CD4-positive, alpha-beta T cell treated with Interleukin-4 for 4 hours (primary cell): ENCODE measurements at places on chromosomes 3 and 15.

GRCh38 chr3:175526609-175527280 lies 667.6 kb downstream of the NAALADL2 start:
- DNase-seq, result no peak

DNA sequence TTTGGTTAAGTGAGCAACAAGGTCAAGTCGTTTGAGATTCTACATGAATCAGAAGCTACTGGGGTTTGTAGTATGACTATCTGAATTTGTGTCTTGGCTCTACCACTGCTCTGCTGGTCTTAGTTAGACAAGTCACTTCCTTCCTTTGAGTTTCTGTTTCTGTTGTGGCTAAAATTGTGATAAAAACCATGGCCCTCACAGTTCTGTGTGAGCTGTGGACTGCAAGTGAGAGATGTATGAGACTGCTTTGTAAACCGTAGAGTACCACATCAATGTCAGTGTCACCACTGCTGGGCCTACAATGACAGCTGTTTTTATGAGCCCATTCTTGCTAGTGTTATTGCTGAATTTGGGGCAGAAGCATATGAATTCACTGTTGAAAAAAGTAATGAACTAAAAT lies 32.7 kb downstream of the RARB start:
- peak; percentile 8 for DNase-seq

GRCh38 chr3:9727041-9727595 lies 4.4 kb upstream of the BRPF1 start:
- peak; percentile 72 for DNase-seq

- DNase-seq, result no peak
Measured at GRCh38 chr3:97952280-97952679, 20.0 kb downstream of the RIOX2 start.

DNA sequence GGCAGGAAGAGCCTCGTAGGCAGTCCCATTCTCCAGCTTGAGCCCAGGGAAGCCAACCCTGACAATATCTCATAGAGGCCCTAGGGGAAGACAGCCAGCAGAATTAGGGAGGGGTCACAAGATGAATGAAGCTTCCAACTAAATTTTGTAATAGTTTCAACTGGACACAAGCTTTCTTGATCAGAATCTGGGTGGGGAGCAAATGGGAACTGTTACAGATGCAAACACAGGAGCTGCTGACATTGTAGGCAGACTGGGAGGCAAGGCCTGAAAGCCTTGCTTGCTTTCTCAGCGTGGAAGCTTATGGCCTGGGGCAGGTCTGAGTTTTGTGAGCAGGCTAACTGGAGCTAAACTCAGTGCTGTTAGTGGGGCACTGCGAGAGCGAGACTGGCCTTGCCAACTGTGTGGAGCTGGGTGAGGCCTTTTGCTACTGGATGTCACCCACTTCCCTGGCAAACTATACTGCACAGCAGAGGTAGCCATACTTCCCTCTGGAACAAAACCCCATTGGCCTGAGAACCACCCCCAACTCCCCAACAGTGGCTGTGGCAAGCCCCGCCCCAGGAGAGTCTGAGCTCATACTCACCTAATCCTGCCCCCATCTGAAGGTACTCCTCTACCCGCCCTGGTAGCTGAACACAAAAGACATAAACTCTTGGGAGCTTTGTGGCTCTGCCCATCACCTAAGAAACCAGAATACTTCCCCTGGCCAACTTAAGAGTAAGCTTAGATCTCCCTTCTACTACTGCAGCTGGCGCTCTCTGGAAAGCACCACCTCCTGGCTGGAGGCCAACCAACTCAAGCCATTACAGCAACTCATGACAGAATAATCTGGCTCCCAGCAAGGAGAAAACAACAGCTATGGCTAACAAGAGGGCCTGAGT lies 42.9 kb downstream of the CFAP20DC start:
- DNase-seq, result no peak

DNA sequence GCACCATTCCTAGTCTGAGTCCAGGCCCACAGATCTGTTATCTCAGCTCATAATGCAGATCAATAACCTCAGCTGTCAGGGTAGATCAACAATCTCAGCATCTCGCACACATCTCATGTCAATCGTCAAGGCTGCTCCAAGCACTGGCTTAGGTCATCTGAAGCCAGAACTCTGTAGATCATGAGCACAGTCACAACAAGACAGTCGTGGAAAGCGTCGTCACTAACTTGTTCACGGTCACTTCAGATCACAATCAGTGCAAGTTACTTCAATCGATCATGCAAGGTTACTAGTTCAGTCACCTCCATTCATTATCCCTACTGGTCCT lies 71.8 kb downstream of the RBPMS2 start:
- no peak for DNase-seq

- DNase-seq, result no peak
Measured at GRCh38 chr15:67010898-67011616, 54.3 kb upstream of the SMAD3 start.

DNA sequence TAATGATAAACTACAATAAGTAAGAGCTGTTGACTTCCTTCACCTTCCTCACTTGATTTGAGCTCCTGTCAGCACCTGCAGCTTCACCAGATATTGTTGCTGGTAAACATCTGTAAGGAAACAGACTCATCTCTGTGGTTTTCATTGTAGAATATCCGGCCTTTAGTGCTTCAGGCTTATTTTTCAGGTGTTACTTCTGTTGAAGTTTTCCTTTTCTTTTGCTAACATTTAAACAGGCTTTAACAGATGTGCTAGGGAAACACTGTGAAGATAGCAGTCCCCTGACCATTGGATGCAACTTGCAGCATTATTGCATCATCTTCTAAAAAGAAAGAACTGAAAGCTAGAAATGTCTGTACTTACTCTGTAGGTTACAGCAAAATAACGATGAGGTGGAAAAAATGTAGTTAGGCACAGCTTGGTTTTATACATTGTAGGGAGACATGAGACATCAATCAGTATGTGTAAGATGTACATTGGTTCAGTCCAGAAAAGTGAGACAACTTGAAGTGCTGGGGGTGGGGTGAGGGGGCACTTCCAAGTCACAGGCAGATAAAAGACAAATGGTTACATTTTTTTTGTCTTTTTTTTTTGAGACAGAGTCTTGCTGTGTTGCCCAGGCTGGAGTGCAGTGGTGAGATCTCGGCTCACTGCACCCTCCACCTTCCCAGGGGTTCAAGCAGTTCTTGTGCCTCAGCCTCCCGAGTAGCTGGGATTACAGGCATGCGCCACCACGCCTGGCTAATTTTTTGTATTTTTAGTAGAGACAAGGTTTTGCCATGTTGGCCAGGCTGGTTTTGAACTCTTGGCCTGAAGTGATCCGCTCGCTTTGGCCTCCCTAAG lies 10.2 kb downstream of the EDEM1 start:
- peak; percentile 84 for DNase-seq

DNA sequence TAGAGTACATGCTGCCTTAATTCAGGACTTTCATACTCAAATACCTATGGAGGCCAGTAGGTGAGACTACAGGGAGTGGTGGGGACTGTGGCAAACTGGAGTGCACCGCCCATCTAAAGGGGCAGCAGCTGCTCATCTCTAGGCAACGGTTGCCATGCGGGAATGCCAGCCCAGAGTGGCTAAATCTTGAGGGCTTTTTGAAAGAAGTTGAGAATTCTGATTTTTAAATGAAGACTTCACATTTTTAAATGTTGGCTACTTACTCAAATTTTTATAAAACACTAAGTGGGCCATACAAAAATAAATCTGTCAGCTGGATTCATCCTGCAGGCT lies 90.8 kb upstream of the PRR23E start:
- DNase-seq, result no peak

DNA sequence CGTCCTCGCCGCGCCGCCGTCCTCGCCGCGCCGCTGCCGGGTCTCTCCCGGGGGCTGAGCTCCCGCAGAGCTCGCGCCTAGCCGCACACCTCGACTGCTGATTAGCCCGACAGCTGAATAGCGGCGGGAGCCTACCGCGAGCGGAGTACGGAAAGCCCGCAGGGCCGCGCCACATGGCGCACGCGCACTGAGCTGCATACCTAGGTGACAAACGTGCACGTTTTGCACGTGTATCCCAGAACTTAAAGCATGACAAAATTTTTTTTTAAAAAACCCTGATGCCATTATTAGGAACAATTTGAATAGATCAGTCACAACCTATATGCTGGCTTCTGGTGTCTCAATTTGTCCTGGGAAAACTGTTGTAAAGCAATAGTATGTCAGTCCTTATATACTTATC lies at the start of gene GOLGA8A:
GOLGA8A (minus strand) TSS at position 122 of the 400 bp plus-strand sequence. CDS start 48,117 bp downstream, outside the sequence.
- DNase-seq, result peak; percentile 86

DNA sequence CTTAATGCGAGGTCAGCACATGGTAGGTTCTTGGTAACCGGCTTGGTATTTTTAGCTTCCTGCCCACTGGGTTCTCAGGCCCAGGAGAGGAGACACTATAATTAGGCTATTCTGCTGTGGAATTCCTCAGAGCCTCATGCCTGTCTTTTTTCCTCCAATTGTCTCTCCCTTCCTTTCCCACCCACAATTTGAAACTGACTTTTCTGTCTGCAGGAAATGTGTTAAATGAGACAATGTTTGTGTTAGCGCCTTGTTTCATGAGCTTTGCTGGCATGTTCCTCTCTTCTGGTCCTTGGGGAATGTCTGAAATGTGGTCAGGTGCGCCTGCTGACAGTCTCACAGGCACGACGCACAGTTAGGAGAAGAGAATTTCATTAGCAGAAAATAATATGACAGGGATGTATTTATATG lies 223.6 kb upstream of the CTNNB1 start:
- DNase-seq, result no peak

- DNase-seq, result peak; percentile 97
Measured at GRCh38 chr15:82809308-82810060, at the start of gene WHAMM. WHAMM (plus strand) TSS chr15:82809628; CDS start chr15:82809727, 99 bp downstream.

- no peak for DNase-seq
Measured at GRCh38 chr15:77753281-77753873, 120.7 kb upstream of the LINGO1 start.

DNA sequence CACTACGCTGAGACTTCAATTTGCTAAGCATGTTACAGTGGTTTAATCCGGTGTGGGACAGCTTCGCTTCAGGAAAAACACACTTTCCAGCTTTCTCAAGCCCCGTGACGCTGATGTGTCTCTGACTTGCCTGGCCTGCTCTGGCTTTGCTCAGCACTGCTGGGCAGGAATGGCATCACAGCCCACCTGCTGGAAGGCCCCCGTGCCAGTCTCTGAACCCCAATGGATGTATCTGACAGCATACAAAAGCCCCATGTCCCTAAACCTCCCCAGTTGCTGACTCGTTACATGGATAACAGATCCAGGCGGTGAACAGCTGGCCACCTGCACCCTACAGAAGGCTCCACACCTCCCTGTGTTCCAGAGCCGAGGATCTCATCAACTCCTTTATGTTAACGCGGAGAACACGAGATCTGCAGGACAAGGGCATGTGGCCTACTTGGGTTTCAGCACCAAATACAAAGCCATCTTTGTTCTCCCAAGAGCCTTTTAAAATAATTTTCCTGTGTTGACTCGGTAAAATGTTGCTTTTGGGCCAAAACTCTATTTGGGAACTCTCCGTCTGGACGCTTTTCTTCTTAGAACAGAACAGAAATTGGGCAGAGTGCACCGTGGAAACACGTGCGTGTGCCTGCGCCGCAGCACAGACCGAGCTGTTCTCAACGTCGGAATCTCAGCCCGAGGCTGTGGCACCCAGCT lies 61.4 kb downstream of the ATP10A start:
- DNase-seq, result no peak

DNA sequence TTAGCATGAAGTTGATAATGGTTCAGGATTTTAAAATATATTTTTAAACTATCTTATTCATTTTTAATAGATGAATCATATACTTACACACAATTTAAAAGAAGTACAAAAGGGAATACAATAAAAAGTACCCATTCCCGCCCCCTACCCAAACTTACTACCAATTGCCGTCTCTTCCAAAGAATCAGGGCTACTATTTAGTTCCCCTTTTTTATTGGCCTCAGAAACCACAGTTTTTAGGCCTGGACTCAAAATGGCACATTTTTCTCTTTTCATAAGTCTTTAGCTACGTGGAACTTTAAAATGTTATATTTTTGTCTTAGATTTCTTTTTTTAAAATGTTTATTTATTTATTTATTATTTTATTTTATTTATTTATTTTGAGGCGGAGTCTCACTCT lies 18.0 kb downstream of the LRRK1 start:
- DNase-seq, result no peak

DNA sequence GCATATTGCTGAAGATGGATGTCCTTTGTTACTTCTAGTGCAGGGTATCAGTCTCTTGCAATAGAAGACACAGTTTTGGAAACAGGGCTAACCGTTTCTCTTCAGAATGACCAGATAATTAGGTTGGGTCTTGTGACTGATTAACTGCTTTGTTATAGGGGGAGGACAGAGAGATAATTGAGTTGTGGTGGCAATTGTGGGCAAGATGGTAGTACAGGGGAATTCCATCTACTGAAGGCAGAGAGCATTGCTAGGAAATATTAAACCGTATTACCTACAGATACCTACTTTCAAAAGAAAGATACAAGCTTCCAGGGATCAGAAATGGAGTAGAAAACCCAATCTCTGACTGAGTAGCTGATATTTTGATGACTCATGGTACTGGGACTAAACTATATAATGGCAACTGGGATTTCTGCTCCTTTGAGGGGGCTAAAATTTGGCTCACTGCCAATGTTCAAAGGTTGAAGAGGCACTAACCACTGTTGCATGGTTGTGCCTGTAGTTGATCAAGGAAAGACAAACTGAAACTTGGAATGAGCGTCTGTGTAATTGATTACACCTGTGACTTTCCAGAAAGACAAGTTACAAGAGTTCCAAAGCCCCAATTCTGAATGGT lies 4.2 kb downstream of the PRR23B start:
- DNase-seq, result no peak

- peak; percentile 79 for DNase-seq
Measured at GRCh38 chr3:110314512-110315114, 757.0 kb upstream of the NECTIN3 start.

DNA sequence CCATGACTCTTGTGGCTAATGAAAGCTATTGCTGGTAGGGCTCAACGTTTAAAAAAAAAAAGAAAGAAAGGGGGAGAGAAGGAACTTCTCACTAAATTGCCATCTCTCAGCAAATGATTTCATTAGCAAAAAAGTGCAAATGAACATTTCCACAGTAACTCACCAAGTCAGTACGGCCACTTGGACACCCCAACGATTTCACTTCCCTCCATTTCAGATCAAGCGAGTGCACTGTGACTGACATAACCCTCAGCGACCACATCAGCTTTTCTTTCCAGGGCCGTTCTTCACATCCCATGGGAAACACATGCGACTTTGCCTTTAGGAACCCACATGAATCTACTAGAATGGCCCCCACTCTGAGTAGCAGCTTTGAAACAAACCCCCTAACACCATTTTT lies 71.6 kb downstream of the OSBPL10 start:
- DNase-seq, result no peak

GRCh38 chr3:159872374-159873109 lies 116.1 kb upstream of the IL12A start:
- no peak for DNase-seq

DNA sequence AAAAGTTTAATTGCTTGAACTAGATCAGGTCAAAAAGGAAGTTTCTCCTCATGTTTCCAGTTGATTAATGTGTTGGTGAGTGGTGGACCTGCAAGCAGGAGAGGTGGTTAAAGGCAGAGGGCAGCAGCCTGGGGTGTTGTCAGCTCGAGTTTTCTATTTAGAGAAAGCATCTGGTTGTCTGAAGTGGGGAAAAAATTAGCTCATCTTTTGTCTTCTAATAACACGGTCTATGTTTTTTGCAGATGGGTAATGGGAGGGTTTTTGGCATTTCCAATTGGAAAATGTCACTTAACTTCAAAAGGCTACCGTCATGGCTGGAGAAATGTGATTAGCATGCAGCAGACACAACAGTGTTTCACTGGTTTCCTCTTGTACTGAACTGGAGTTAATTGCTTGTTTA lies 122.6 kb downstream of the ITPR1 start:
- no peak for DNase-seq
